Stimulated activated CD4-positive, alpha-beta T cell treated with anti-CD3 and anti-CD28 coated beads, Interleukin-4, amount 100 ng/mL, for 1 hour (primary cell): ENCODE measurements at places on chromosomes 5 and 9.

- DNase-seq: no peak
Observed at GRCh38 chr9:129285979-129286772, 108.1 kb upstream of the IER5L start.

GRCh38 chr9:87086221-87086818 is 139.0 kb upstream of the GAS1 start:
- no peak for DNase-seq

- DNase-seq: no peak
Observed at GRCh38 chr9:136621734-136622093, 41.0 kb upstream of the EGFL7 start.

- DNase-seq: no peak
Observed at GRCh38 chr5:145362266-145362665, 472.9 kb downstream of the PRELID2 start.

- DNase-seq: no peak
Observed at GRCh38 chr9:127507751-127508648, 56.7 kb downstream of the LRSAM1 start.

GRCh38 chr5:15203376-15203775 is 296.6 kb upstream of the FBXL7 start:
- DNase-seq: no peak

GRCh38 chr9:100341889-100342288 is 10.9 kb downstream of the TEX10 start:
- DNase-seq: no peak

DNA sequence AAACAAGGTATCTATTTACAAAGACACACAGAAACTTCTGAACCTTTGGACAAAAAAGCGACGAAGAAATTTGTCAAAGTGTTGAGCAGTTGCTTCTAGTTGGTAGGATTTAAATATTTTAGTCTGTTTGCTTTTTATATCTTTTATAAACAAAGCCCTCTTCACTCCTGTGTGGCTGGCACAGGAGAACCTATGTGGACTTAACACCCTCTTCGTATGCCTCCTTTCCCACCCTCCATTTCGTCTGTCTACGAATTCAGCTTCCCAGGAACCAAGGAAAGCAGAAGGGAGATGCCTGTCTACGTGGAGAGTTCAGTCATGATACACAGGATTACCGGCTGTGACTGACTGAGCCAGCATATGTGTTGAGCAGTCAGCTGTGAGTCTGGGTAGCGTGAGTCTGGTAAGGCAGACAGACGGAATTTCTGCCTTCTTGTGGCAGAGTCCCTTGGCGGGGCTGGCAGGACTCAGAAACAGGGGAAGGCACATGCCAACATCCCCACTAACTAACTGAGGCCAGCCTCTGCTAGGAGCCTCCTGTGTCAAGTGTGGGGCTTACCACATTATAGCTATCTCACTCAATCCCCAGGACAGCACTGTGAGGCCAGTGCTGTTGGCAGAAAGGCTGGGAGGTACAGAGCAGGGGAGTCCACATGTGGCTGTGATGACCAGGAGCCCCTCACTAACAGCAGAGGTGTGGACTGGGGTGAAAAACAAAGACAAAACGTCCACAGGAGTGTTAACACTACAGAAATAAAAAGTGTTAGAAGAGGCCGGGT is 13.9 kb upstream of the ZFP62 start:
- no peak for DNase-seq
